ENCODE measurements at places on chromosomes 7 and 10. TPM values are rescaled to one million over a fixed set of nuclear protein-coding genes. Genes with fewer than 3 reads are reported as not detected.

Gene SRRM3
- 0.74 TPM for total RNA-seq

Gene SPDYE11
- total RNA-seq, result not detected

Gene DDC
- not detected for total RNA-seq

Gene SUFU
- total RNA-seq, result 20.2 TPM

Gene PNLIPRP3
- not detected for total RNA-seq

Gene TET1
- total RNA-seq, result 2.4 TPM

Gene CYTH3
- 84.4 TPM for total RNA-seq

Gene SLC26A3
- total RNA-seq, result not detected

Gene DGKI
- total RNA-seq, result 0.41 TPM

Gene GCC1
- total RNA-seq, result 25.2 TPM

Gene ZNF736
- 20.8 TPM for total RNA-seq

Gene FKBP9
- total RNA-seq, result 160 TPM

Gene CEP55
- total RNA-seq, result 29.6 TPM

Gene TTYH3
- 109 TPM for total RNA-seq

Gene HACD1
- total RNA-seq, result 29.6 TPM

Gene HOXA7
- not detected for total RNA-seq

Gene ANKRD61
- not detected for total RNA-seq

Gene KCNIP2
- 5.1 TPM for total RNA-seq

Gene FKBP14
- total RNA-seq, result 29.9 TPM

Gene TEX47
- total RNA-seq, result not detected

Gene HTR5A
- total RNA-seq, result not detected

Gene TMEM184A
- total RNA-seq, result 21.4 TPM

Gene BMI1
- 48.4 TPM for total RNA-seq

Gene MOGAT3
- total RNA-seq, result not detected

Gene DRGX
- total RNA-seq, result not detected

Gene ZC3HAV1
- total RNA-seq, result 36.7 TPM

Gene PHTF2
- total RNA-seq, result 52.0 TPM

Gene UNC5B
- total RNA-seq, result 1.7 TPM

Gene TUBAL3
- total RNA-seq, result 0.52 TPM

Gene NKX2-3
- not detected for total RNA-seq

Gene ABCC2
- total RNA-seq, result 132 TPM

Gene FFAR4
- 0.25 TPM for total RNA-seq

Gene SPDYE5
- total RNA-seq, result not detected

Gene PON3
- 1.5 TPM for total RNA-seq

Gene GIMAP7
- total RNA-seq, result not detected
